ENCODE measurements at places on chromosomes 3 and 15. TPM values are rescaled to one million over a fixed set of nuclear protein-coding genes. Genes with fewer than 3 reads are reported as not detected.
A peak's percentile ranks its signal among the peaks of the same experiment; 100 is the strongest.

The CFAP100 gene
- not detected for total RNA-seq

The RPP25 gene
- 24.0 TPM for total RNA-seq

The OSBPL10 gene
- total RNA-seq = 55.6 TPM

The FGF7 gene
- 8.5 TPM for total RNA-seq

The GPR149 gene
- not detected for total RNA-seq

The PLCL2 gene
- 37.8 TPM for total RNA-seq

The MORC1 gene
- total RNA-seq = not detected

The ALS2CL gene
- total RNA-seq = 5.5 TPM

The TRAK1 gene
- 38.1 TPM for total RNA-seq

The TAGLN3 gene
- 0.55 TPM for total RNA-seq

The RTP4 gene
- 4.5 TPM for total RNA-seq

GRCh38 chr3:174488527-174488926, 370.6 kb upstream of the NAALADL2 start:
- DNase-seq = no peak

DNA sequence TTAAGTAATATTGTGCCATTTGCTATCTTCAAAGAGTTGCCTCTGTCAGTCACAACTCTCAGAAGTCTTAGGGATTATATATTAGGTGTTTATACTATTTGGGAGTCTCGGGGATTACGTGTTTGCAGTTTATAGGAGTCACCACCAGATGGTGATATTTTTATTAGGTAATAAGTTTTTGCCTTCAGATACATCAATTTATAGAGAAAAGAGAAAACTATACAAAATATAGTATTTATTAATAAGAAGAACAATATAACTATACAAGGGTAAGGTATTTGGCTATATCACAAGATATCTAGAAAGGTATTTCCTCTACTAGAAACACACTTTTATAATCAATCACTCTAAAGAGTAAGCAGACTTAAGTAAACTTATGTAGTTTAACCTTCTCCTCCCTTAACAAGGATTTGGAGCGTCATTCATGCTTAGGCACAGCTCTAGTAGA, 10.7 kb upstream of the DHX36 start:
- DNase-seq = no peak

GRCh38 chr15:89486726-89487050, 9.7 kb downstream of the RHCG start:
- no peak for DNase-seq

GRCh38 chr3:112774293-112774926, 72.3 kb downstream of the CD200R1L start:
- no peak for DNase-seq

GRCh38 chr3:146187334-146187950, 26.5 kb upstream of the PLOD2 start:
- DNase-seq = no peak

DNA sequence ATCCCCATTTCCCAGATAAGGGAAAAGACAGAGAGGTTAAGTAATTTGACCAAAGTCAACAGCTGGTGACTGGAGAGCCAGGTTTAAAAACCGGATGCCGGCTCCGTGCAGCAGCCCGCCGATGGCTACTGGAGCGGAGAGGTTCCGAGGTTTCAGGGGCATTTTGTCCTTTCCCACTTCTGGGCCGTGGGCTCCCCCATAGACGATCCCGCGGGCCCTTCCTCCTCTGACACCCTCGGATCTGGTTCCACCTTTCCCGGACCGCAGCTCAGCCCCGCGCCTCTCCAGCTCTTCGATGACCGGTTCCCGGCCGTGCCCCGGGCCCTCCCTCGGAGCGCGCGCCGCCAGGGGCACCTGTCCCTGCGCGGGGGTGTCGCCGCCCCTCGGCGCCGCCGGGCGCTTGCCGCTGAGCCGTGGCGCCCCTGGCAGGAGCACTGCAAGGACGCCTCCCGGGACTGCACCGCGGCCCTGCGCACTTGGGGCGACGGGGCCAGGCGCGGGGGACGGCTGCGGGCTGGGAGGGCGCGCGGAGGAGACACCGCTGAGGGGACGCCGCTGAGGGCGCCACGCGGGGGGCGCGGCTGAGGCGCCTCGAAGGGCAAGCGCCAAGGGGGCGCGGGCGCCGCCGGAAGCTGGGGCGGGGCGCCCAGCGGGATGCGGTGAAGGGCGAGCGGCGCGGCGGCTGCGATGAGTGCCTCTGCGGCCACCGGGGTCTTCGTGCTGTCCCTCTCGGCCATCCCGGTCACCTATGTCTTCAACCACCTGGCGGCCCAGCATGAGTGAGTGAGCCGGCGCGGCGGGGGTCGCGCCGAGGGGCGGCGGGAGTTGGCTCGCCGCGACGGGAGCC, at the start of gene TM6SF1:
TSS of gene TM6SF1 (plus strand) at position 652 of the 847 bp plus-strand sequence. CDS start at position 688, 36 bp downstream.
- DNase-seq = no peak

DNA sequence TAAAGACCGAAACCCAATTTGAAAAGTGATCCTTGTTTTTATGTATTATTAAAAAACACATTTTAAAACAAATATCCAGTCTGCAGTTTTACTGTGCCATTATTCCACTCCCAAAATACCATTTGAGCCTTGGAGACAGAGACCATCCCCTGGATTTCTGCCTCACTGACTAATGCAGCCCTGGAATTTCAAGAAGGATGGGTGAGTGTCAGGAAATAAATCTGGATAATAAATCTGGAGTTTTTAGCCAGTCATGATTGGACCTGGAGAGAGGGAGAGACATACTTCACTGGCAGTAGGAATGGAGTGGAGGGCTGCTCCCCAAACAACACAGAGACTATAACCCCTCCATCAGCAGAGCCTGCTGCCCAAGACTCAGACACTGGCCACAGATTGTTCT, 123.3 kb downstream of the MYLK start:
- DNase-seq = no peak

DNA sequence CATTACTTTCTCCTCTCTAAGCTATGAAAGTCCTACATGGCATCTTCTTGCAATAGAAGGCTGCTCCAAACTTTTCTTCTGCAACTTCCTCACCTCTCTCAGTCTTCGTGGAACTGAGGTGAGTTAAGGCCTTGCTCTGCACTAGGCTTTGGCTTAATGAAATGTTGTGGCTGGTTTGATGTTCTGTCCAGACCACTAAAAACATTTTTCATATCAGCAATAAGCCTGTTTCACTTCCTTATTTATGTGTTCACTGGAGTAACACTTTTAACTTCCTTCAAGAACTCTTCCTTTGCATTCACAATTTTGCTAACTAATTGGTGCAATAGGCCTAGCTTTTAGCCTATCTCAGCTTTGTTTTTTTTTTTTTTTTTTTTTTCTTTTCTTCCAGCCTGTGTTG, 335.3 kb upstream of the NECTIN3 start:
- DNase-seq = no peak

- DNase-seq = no peak
Observed at GRCh38 chr15:30941520-30941919, 37.8 kb downstream of the FAN1 start.

- DNase-seq = no peak
Observed at GRCh38 chr3:175914785-175915184, 1055.7 kb downstream of the NAALADL2 start.

DNA sequence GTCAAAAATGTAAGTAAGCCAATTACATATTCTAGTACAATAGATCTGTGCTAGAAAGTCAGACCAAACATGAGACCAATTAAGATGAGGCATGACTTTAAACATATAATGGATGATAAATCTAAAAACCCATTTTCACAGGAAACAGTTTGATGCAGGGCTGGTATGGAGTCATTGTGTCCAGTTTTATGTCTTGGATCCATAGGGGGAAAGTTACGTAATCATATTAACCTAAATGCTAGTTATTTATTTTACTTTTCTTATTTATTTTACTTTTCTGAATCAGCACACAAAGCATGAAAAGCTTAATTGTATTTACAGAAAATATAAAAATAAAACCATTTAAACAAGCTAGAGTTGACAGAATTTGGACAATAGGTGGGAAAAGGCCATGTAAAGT, 26.3 kb upstream of the TMCC1 start:
- no peak for DNase-seq

- DNase-seq = no peak
Observed at GRCh38 chr3:76122007-76122406, 336.7 kb upstream of the ZNF717 start.

DNA sequence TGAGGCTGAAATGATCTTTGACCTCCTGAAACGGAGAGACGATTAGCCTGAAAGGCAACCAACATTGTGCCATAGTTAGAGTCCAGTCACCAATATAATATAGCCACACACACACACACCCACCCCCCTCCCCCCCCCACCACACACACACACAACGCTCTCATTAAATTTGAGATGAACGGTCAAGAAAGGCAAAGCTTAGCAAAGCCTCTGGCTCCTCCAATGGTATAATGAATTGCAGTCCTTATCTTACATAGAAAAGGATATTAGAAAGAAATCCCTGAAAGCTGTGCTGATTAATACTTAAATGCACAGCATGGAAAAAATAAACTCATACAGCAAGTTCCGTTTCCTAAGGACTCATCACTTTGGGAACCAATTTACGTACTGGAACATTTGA, 876 bp upstream of the ZNF385D start:
- DNase-seq = no peak

GRCh38 chr15:98904544-98904943, 103.0 kb downstream of the PGPEP1L start:
- peak; percentile 46 for DNase-seq

DNA sequence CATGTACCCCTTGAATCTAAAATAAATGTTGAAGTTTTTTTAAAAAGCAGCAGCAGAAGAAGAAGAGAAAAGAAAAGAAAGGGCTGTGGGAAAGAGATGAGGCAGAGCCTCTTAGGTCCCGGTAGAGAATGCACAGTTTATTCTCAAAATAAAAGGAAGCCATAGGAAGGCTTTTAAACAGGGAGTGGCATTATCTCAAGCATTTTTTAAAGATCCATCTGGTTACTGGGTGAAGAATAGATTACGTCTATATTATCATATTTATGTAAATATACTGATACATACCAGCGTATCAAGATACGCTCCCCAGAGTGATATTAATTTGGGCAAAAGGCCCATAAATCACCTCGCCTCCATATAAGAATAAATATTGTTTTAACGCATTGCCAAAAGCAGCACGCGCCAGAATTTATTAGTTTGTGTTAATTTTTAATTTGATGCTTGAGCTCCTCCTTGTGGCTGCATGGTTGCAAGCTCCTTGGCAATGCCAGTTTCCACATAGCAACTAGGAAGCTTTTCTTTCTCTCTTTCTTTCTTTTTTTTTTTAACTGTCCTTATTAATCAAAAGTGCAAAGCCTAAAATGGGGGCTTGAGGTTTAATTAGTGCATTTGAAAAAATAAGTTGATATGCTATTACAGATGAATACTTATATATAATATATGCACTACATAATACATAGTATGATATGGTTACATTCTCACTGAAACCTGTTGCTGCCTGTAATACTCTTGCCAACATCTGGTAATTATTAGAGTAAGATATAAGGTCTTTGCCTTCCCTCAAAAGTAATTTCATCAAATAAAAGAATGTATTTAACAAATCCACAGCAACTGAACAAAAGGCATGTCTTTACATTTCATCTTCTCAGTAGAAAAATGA, 242.8 kb upstream of the UBE2E2 start:
- DNase-seq = peak; percentile 28

- no peak for DNase-seq
Observed at GRCh38 chr3:76502076-76502475, 537.8 kb upstream of the ROBO2 start.

- DNase-seq = no peak
Observed at GRCh38 chr3:138373736-138374094, 25.3 kb downstream of the MRAS start.

- no peak for DNase-seq
Observed at GRCh38 chr3:111864821-111865656, 6.0 kb downstream of the PHLDB2 start.

DNA sequence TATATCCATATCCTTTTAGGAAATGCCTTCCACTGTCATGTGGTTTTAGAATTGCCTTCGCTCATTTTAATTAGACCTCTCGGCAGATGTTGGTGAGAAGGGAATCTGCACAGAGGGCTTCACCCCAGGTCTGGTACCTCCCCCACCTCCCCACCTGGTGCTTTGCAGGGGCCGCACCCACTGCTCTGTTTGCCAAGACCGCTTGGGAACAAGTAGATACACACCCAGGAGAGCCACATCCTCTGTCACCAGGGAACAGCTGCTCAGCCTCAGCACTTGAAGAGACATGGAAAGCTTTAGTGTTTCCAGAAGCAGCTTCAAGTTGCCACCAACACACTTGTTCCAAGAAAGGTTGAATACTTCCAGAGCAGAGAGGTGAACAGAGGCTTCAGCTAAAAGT, 21.8 kb downstream of the LRRC31 start:
- DNase-seq = no peak

- no peak for DNase-seq
Observed at GRCh38 chr3:67685499-67685898, 31.1 kb upstream of the SUCLG2 start.

- no peak for DNase-seq
Observed at GRCh38 chr3:29382409-29382808, 101.5 kb downstream of the RBMS3 start.

DNA sequence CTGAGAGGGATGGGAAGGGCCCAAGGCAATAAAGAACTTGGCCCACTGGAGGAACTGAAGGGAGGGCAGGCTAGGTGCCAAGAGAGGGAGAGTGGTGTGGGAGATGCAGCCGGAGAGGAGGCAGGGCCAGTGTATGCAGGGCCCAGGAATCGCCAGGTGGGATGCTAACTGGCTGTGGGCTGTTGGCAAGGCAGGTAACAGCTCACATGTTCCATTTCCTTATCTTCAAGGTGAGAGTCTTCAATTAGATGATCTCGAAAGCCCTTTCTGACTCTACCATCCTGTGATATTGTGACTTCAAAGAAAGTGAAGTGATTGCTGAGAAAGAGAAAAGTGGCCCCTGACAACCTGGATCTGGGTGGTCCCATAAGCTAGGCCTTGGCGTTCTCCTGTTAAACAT, 49.0 kb downstream of the CASR start:
- no peak for DNase-seq

DNA sequence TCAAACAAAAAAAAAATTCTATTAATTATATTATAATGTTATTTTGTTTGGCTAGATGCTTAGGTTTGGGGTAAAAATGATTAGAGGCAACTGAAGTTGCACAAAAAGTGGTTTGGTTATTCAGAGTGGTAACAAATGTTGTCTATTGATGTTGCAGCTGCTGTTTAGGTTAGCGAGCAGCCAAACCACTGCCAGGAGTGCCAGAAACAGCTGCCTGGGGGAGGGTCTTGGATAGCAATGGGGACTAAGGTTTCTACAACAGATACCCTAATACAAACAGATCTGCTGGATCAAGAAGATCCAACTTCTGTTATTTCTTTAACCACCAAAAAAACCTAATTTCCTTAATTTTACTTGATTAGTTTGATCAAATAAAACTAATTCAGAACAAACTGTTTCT, 26.6 kb downstream of the BTLA start:
- no peak for DNase-seq
